ENCODE measurements at places on chromosomes 11 and 22.

DNA sequence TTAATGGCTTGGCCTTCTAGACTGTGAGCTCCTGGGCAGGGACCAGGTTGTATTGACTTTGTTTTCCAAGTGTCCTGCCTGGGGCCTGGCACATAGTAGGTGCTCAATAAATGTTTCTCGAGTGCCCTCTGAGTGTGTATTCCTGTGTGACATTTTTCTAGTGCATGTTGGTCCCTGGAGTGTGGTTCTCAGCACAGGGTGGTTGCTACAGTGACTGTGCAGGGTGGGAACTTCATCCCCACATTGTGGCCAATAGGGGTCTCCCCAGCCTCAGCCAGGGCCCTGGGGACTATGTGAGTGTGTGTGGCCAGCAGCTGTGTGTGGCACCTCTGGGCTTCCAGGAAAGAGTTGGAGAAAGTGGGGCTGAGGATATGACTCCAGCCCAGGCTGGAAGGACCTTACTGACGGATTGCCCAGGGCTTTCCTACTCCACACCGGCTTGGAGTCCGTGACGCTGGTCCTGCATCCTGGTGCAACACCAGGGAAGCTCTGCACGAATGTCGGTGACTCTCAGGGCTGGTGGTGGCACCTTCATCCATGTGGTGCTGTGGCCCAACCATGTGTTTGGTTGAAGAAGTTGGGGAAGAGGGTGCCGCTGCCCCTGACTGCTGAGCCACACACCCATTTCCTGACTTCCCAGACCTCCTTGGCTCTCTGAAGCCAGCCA, 9.0 kb upstream of the MARK2 start:
- no peak for DNase-seq

DNA sequence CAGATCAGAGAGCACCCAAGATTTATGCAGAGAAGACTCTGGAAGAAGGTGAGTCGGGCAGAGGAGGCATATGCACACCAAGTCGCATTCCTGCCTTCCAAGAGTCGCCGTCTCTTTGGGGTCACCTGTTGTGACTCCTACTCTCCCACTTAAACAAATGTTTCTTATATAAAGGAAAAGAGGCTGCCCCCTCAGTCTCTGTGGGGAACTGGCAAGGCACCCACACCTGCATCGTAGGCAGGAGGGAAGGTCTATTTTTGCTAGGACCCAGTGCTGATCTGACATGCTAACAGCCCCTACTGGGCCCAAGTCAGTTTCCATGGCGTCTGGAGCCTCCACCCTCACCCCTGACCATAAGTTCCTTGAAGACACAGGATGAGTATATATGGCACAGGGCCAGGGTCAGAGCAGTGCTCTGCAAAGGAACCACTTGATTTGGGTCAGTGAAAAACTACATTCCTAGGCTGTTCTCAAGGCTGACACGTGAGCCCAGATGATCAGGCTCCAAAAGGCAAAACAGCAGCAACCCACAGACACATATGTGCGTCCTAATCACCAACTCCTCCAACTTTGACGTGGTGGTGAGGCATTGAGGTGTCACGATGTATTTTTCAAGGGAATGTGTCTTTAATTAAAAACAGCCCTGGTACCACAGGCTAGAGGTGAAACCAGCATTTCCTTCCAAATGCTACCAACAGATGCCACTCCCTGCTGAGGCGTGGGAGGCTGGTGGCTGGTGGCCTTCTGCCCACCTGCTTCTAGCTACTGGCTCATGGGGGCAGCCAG, 55.6 kb upstream of the CSNK2A3 start:
- no peak for DNase-seq

- DNase-seq, result no peak
Measured at GRCh38 chr11:11348303-11348702, 4.7 kb downstream of the CSNK2A3 start.

GRCh38 chr11:134390706-134391569, 21.1 kb downstream of the B3GAT1 start:
- DNase-seq, result no peak

DNA sequence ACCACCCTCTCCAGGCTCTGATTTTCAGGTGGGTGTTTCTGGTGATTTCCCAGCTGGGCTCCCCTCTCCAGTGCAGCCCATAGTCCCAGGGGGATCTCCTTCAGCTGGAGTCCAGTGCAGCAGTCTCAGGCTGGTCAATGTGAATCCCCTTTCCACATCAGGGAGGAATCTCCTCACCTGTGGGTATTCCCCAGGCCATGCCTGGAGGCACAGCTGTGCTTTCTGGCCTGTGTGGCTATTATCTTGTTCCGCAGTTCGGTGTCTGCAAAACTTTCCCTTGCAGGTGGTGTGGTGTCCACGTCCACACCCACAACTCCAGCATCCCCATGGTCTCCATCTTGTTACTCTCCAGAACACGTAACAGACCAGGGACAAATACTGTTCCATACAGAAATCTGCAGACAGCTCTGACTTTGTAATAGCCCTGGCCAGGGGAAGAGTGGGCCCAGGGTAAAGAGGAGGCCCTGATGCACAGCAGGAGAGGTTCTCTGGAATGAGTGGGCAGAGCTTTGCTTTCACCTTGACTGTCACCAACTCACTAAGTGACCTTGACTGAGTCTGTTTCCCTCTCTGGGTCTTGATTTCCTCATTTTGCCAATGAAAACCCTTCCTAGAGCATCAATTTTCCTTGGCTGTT, 183.2 kb downstream of the CSNK2A3 start:
- no peak for DNase-seq

GRCh38 chr11:115918576-115918975, 414.4 kb upstream of the CADM1 start:
- no peak for DNase-seq

DNA sequence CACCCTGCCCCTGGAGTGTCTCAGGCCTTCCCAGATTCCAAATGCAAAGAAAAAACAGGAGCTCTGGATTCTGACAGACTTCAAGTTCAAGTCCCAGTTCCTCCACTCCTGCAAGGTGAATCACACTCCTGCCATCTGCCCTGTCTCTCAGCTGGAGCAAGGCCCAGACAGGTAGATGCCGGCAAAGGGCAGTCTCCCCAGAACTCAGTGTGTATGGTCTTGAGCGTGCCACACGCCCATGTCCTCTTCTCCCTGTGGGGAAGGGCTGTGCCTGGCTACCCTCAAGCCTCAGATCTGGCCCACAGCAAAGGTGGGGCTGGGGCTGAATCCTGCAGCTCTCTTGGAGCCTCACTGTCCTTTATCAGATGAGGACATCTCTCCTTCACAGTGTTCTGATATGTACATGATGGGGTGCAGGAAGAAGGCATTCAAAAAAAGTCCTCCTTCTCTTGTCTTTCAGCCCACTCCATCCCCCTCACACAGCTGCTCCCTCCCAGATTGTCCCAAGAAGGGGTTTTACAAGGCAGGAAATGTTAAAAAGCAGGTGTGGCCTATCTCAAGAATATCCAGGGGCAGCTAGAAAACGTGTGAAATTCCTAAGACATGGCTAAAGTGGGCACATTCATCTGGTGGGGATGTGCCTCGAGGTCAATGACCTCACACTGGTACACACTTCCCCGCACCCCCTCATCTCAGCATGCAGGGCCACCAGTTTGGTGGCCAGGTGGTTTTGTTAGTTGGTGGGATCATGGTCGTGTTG, 27.7 kb upstream of the ARFGAP3 start:
- no peak for DNase-seq

GRCh38 chr11:127218275-127218608, 217.7 kb upstream of the KIRREL3 start:
- no peak for DNase-seq

- no peak for DNase-seq
Measured at GRCh38 chr11:78535920-78536319, 38.7 kb downstream of the NARS2 start.

DNA sequence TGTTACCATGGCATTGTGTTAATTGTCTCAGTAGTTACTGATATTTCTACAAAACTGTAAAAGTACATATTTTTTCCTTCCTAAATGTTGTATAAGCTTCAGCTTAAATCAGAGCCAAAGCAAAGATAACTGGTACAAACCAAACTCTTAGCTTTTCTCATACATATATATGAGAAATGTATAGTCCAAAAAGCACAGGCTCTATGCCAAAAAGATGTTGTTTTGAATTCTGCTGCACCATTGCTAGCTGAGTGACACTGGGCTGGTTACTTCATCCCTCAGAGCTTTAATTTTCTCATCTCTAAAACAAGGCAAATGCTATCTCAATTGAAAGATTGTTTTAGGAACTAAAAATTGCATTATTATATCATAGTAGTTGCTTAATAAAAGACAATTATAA, 6.7 kb upstream of the GRIA4 start:
- no peak for DNase-seq

DNA sequence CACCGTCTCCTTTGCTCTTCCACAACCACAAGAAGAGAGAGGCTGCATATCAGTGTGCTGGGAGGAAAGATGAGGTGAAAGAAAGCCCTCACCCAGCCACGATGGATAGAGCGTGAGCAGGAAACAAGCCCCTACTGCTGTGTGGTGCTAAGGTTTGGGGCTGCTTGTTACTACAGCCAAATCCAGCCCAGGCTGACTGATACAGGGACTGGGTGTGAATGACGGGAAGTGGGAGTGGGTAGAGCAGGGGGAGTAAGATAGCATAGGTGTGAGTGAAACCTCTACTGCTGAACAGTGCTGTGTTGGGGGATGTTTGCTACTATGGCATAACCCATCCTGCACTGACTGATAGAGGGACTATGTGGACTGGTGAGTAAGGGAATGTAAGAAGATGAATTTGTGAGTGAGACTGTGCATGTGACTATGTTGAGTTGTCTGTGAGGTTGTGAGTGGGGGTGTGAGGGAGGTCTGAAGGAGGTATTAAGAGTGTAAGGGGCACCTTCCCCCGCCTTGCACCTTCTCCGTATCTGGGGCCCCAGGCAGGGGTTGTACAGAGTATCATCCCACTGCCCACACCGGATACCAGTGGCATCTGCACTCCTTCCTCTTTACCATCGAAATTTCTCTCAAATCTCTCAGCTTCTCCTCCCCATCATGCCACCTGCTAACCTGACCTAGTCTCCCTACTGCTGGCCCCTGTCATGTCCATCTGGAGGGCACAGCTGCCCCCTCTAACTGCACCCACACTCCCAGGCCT, 91.5 kb downstream of the MN1 start:
- no peak for DNase-seq

Data from MG63 (cell line).